ENCODE measurements at places on chromosomes 5 and 9.

- peak; percentile 18 for DNase-seq
Observed at GRCh38 chr5:125199968-125200865, 453.8 kb upstream of the ZNF608 start.

GRCh38 chr5:142862594-142862993 is 92.4 kb downstream of the ARHGAP26 start:
- no peak for DNase-seq

DNA sequence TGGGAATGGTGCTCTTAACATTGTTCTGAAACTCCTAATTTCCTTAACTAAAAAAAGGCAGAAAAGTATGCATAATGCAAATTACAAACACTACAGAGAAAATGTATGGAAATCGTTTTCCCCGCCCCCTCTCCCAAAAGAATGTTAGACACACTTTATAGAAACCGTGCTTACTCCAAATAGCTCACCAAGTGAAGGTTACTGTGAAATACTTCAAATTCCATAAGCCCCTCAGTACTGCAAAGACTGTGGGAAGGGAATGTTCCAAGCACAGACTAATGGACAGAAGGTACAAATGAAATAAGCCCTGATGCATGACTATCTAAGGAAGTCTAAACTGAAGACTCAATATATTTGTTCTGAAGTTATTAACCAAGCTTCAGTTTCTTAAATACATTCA is 12.5 kb downstream of the MAPKAP1 start:
- peak; percentile 89 for DNase-seq

- peak; percentile 92 for DNase-seq
Observed at GRCh38 chr5:54455413-54456157, at the start of gene HSPB3. TSS of gene HSPB3 (plus strand) at chr5:54455699. CDS start at chr5:54455790, 91 bp downstream.

GRCh38 chr5:45639040-45639439 is 57.1 kb downstream of the HCN1 start:
- DNase-seq, result no peak

GRCh38 chr9:16787724-16788123 is 82.7 kb downstream of the BNC2 start:
- DNase-seq, result peak; percentile 68

GRCh38 chr9:97907046-97907445 is 15.3 kb downstream of the TRMO start:
- DNase-seq, result no peak

DNA sequence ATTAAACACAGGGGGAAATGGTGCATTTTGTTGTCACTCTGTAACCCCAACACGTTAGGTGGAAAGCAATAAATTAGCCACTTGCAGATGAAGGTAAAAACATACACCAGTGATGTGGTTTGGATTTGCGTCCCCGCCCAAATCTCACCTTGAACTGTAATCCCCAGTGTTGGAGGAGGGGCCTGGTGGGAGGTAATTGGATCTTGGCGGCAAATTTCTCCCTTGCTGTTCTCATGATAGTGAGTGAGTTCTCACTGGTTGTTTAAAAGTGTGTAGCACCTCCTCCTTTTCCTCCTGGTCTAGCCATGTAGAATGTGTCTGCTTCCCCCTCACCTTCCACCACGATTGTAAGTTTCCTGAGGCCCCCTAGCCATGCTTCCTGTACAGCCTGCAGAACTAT is 17.2 kb downstream of the EPB41L4A start:
- DNase-seq, result no peak
